Keratinocyte (primary cell): ENCODE measurements at places on chromosomes 13 and 19. TPM values are rescaled to one million over a fixed set of nuclear protein-coding genes. Genes with fewer than 3 reads are reported as not detected.
A peak's percentile ranks its signal among the peaks of the same experiment; 100 is the strongest.

Gene PLPPR3
- 0.02 to 0.08 TPM in 2 of 3 replicates, not detected in the other for polyA plus RNA-seq

Gene HIF3A
- polyA plus RNA-seq = 0.01 TPM in 1 of 3 replicates, not detected in the others

Gene CLASRP
- 15.7 to 21.4 TPM (median 19.7 TPM) in 3 replicates for polyA plus RNA-seq

Gene APOC4
- not detected in 3 replicates for polyA plus RNA-seq

Gene DZIP1
- polyA plus RNA-seq = 0.88 to 1.4 TPM (median 1.3 TPM) in 3 replicates

Gene PSG4
- polyA plus RNA-seq = 0.10 to 0.27 TPM (median 0.15 TPM) in 3 replicates

Gene RUBCNL
- polyA plus RNA-seq = 0.05 to 0.16 TPM (median 0.12 TPM) in 3 replicates

Gene ATXN8OS
- polyA plus RNA-seq = not detected in 3 replicates

Gene CD79A
- polyA plus RNA-seq = 0.07 to 0.19 TPM (median 0.14 TPM) in 3 replicates

Gene FGF9
- 0.06 TPM in 1 of 3 replicates, not detected in the others for polyA plus RNA-seq

Gene IGFL3
- 236 to 560 TPM (median 344 TPM) in 3 replicates for polyA plus RNA-seq

Gene MBD3L2
- not detected in 3 replicates for polyA plus RNA-seq

- DNase-seq = no peak
These were observed 1.2 kb upstream of the FAM83E start for GRCh38 chr19:48616041-48616436.

DNA sequence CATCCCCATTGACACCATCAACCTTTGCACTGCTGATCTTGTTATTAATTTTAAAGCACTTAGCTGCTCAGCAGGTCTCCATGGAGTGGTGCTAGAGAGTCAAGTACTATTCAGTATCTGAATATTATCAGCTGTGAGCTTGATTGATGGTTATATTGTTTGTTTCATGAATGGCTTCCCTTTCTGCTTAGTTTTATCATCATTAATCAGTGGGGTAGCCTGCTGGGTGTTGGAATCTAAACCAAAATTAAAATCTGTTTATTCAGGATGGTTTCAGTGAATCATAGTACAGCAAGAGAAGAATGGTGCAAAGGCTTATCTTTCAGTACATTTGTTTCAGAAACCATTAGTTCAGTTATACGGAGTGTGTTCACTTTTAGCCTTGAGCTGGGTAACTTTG is 42.5 kb upstream of the SCEL start:
- DNase-seq = no peak

GRCh38 chr19:58450856-58451357 is 515 bp upstream of the ZNF324B start:
- DNase-seq = no peak

DNA sequence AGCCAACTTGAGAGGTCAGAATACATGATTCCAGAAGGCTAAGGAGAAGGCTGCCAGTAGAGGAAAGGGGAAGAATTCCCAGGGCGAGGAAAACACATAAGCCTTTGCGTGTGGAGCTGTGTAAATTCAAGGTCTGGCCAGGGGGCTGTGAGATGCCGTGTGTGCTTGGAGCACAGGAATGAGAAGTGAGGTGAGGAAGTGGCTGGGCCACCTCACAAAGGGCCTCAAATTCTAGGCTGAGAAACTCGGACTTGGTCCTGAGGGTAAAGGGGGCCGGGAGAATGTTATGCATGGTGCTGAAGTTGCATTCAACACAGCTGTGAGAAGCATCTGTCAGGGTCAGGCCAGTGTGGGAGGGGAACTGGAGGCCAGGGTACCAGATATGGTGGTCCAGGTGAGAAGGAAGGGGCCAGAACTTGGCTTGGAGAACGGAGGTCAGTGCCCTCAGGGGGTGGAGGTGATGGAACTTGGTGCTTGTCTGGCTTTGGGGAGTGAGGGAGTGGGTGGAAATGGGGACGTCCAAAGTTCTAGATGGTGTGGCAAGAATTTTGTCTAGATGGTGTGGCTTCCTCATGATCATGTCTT is 4.9 kb upstream of the ZNF580 start:
- no peak for DNase-seq

DNA sequence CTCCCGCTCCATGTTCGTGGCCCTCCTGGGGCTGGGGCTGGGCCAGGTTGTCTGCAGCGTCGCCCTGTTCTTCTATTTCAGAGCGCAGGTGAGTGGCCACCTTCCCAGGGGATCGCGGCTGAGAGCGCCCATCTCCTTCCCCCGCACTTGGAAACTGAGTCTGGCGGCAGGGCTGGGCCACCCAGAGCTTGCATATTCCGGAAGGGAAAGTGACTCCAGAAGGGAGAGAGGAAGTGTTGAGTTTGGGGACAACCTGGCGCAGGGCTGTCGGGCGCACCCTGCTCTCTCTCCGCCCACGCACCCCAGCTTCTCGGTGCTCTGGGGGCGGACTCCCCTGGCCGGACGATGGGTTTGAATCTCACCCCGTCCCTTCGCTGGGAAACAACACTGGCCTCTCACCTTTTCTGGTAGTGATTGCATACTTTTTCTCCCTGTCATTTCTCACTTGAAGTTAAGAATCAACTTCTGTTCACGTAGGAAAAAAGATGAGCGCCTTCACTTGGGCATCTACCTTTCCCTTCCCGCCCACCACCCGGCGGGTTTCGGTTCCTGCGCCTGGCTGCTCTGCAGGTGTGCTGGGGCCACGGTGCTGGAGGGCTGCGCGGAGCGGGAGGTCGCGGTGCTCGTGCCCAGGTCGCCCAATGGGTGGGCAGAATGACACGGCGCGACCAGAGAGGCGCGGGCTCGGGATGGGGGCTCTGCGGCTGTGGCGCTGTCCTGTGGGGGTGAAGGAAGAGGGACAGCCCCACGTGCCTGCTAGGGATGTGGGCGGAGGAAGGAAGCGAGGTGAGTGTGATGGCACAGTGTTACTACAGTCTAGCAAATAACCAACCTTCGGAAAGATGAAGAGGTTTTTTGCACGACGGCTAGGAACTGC is 721 bp downstream of the TNFSF11 start:
- no peak for DNase-seq

GRCh38 chr13:43676320-43676719 is 110.5 kb downstream of the ENOX1 start:
- DNase-seq = no peak

DNA sequence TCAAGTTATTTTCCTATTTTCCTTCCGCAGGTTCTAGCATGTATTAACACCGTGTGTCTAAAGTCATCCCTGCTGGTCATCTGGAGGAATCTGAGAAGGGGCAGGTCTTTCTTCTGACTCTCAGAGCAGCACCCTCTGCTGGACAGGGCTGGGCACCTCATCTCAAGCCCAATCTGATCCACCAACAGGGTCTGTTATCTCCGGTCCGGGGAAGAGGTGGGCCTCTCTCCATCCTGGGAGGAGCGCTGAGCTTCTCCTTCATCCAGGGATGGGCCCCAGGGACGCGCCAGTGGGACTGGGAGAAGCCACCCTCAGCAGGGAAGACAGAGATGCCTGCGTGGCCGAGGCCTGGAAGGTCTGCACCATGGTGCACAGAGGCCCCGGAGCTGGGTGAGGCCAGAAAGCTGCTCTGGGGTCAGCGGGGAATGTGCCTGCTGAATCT is 26.0 kb upstream of the ZNF331 start:
- no peak for DNase-seq

DNA sequence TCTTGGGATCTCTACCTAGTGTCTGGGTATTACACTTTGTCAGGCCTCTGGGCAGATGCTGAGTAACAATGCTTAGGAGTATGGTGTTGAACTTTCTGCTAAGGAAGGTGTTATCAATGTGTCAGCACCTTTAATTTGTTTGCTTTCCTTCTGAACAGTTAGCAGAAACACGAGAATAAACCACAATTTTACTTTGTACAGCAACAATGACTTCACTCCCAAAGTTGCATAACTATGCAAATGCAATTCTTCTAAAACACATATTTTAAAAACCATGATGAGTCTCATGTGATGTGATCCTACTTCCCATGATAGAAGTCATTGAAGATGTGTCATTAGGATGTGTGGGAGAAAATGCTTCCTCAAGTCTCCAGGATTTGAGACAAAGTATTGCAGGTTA is 155.0 kb downstream of the POSTN start:
- DNase-seq = peak; percentile 42

- no peak for DNase-seq
These were observed 2.6 kb upstream of the HAUS5 start for GRCh38 chr19:35609851-35610353.

GRCh38 chr13:37068962-37069361 is 9.5 kb upstream of the SUPT20H start:
- DNase-seq = no peak

- no peak for DNase-seq
These were observed 5.7 kb downstream of the PALM3 start for GRCh38 chr19:14056069-14056666.

DNA sequence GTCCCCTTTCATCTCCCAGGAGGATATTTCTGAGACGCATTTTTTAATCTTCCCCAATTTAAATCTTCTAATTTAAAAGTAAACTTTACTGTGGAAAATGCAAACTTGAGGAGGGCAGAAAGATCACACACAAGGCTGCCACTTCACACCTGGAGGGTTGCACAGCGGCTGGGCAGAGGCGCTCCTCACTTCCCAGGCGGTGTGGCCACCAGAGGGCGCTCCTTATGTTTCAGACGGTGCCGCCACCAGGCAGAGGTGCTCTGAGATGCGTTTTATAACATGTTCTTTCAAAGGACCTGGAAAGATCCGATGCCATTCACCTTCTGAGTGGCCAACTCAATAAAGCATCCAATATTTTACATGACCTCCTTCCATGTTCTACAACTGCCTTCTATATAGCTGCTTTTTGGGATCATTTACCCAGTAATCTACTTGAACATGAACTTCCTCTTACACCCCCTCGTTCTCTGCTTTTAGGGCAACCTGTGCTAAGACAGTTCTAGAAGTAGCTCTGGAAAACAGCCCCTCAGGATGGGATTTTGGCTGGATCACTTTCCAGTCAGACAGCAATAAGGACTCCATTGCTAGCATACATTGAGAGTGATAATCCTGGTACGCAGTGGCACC is 14.8 kb upstream of the MTUS2 start:
- no peak for DNase-seq

GRCh38 chr19:38650172-38650775 is 2.8 kb downstream of the ACTN4 start:
- no peak for DNase-seq

DNA sequence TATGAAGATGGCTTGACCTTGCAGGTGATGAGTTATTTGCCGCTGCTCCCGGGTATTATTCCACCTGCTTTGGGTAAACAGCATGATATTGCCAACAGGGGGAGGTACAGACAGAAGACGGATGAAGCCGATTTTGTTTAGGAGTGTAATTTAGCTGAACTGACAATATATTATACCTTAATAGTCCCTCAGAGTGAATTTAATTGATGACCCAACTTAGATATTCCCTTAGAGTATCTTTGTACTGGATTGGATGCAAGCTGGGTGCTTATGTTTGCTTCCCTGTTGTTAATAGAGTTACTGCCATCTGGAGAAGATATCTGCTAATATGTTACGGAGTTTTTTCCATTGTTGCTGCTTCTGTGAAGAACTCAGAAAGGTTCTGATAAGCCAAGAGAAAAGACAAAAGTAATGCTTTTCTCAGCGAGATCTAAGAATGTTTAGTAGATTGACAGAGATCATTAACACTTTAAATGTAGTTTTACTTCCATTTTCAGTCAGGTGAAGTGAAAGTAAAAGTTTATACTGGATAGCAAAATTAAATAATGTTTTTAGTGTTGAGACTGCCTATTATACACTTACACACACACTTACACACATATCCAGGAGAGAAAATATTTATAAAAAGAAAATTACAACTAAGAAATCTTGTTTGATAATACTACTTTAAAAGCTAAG is 2220.8 kb upstream of the PCDH20 start:
- no peak for DNase-seq
